ENCODE measurements at places on chromosomes 2 and 18. TPM values are rescaled to one million over a fixed set of nuclear protein-coding genes. Genes with fewer than 3 reads are reported as not detected.

Gene CTLA4
- 0.29 TPM for polyA plus RNA-seq

Gene PASK
- polyA plus RNA-seq, result 0.93 TPM

Gene KIAA2012
- polyA plus RNA-seq, result not detected

Gene AQP4
- polyA plus RNA-seq, result 1.8 TPM

Gene PLB1
- polyA plus RNA-seq, result 1.4 TPM

Gene ABHD1
- polyA plus RNA-seq, result 12.1 TPM

Gene COQ10B
- polyA plus RNA-seq, result 19.8 TPM

Gene TCF23
- polyA plus RNA-seq, result 0.07 TPM

DNA sequence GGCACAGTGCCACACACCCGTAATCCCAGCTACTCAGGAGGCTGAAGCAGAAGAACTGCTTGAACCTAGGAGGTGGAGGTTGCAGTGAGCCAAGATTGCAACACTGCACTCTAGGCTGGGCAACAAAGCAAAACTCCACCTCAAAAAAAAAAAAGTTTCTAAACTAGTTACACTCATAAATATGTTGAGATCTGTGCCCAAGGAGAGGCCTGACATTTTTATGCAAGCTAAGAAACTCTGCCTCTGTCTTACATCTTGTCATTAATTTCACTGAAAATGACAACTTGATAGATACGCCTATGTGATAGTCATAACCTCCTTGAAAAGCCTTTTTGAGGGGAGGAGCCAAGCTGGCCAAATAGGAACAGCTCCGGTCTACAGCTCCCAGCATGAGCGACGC is 412.7 kb downstream of the STK39 start:
- DNase-seq, result no peak

DNA sequence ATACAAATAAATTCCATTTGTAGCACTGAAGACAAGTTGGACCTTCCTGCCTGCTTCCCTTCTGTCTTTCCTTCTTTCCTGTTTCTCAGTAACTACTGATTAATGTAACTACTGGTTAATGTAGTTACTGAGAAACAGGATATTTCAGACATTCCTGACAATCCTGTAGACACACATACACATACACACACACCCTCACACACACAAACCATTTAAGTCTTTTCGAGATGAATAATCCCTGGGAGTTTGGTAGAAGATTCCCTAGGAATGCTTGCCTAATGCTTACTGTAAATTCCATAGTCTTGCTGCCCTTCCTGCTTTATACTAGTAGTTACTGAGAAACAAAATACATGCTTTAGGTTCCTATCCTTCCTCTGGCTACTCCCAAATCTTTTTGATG is 83.9 kb downstream of the PIK3C3 start:
- DNase-seq, result no peak

- no peak for DNase-seq
These were observed 141.4 kb upstream of the DOK6 start for GRCh38 chr18:69259282-69259681.

DNA sequence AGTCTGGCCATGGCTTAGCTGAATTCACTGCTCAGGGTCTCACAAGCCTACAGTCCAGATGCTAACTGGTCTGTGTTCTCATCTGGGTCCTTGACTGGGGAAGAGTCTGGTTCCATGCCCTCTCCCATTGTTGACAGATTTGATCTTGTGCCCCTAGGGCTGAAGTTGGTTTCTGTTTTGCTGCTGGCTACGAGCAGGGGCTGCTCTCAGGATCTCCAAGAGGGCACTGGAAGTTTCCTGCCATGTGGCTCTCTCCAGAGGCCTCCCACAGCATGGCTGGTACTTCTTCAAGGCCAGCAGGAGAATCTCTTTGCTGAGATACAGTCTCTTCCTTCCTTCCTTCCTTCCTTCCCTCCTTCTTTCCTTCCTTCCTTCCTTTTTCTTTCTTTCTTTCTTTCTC is 78.1 kb downstream of the SPP2 start:
- no peak for DNase-seq

DNA sequence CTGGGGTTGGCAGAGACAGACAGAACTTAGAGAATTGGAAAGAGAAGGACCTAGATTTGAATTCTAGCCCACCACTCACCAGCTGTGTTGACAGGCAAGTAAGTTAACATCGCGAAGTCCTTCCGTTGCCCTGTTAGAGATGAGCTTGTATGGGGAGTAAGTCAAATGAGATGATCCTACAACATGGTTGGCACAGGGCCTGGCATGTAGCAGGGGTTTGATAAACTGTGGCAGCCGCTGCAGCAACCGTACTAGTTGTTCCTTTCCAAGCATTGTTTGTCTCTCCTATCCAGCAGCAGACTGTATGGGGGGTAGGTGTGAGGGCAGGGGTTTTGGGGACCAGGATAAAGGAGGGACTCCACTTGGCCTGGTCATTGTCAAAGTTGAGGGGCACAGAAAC is 16.0 kb downstream of the TET3 start:
- DNase-seq, result no peak

DNA sequence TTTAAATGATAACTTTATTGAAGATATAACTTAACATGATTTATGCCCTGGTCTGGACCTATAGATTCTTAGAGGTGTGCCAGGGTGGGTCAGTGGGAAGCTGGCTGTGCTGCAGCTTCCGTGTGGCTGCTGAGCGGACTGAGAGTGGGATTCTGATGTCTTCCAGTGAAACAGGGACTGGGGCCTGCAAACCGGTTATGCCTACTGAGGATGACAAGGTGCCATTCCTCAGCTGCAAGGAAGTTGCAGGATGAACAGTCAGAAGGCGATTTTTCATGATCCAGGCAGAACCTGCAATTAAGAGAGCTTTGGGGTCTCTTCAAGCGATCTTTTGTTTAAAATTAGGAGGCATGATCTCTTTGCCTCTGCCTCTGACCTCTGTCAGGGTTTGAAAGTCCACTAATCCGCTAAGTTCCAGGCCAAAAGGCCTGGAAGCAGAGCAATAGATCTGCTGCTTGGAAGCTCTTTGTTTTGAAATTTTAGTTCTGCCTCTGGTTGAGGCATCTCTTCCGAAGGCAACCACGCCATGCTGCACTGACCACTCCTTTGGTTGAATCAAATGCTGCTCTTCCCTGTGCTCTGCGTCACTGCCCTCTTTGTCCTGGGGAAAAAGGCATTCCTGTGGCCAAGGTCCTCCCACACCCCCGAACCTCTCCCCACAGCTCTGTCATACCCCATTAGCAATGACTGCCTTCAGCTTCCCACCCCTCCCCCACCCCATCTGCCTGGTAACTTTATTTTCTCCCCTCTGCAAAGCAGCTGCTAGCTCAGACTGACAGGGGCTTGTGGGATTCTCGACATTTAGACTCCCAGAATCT is 2.0 kb downstream of the TMEM169 start:
- DNase-seq, result no peak

GRCh38 chr2:120283649-120284048 is 31.0 kb downstream of the RALB start:
- no peak for DNase-seq

DNA sequence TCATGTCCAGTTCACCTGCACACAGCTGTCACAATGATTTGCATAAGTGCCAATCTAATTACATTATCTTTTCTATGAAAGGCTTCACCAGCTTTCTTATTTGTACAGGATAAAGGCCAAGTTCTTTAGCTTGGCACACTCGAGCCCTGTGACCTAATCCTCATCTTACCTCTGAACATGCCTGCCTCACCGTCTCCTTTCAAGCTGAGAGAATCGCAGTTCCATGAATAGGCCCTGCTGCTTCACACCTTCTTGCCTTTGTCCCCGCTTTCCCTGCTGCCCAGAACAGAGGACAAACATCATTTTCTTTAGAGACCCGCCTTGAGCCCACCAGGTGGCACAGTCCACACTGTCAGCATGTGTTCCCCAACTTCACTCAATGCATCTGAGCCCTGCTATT is 1094.7 kb downstream of the BCL11A start:
- no peak for DNase-seq

- no peak for DNase-seq
These were observed 383.6 kb downstream of the DCC start for GRCh38 chr18:52723550-52723970.

DNA sequence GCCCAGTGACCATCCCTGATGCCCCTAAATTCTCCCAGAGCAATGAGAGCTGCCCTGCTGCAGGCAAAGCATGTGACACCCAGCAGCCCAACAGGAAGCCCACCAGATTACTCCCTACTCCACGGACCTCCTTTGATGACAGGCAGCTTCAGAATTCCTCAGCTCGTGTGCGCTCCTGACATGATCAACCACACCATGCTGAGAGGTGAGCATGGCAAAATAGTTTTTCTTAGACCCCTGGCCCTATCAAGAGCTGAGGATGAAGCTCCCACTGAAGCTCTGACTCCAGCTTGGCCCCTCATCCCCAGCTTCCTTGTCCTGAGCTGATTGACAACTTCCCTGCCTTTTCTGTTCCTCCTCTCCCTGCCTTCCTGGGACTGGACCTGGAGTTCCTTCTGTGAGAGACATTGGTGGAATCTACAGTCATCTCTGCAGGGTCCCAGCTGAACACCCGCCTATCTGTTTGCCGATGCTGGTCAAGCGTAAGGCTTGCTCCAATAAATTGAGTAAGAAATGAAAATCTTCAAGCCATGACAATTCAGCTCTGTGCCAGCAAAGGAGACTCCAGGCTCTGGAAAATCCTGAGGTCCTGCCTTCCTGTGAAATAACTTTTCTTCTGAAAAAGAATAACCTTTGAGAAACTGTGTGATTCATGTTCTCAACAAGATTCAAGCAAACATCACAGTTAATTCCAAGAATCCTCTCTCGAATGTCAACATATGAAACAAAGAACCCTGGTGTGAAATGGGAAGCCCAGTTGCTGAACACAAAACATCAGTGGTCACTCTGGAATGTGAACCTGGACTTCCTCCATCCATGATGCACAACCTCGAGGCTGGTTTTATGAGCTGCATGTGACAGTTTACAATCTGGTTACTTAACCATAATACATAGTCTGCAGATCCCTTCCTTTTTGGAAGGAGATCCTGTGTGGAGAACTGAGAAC is 201.1 kb downstream of the SPP2 start:
- DNase-seq, result no peak

DNA sequence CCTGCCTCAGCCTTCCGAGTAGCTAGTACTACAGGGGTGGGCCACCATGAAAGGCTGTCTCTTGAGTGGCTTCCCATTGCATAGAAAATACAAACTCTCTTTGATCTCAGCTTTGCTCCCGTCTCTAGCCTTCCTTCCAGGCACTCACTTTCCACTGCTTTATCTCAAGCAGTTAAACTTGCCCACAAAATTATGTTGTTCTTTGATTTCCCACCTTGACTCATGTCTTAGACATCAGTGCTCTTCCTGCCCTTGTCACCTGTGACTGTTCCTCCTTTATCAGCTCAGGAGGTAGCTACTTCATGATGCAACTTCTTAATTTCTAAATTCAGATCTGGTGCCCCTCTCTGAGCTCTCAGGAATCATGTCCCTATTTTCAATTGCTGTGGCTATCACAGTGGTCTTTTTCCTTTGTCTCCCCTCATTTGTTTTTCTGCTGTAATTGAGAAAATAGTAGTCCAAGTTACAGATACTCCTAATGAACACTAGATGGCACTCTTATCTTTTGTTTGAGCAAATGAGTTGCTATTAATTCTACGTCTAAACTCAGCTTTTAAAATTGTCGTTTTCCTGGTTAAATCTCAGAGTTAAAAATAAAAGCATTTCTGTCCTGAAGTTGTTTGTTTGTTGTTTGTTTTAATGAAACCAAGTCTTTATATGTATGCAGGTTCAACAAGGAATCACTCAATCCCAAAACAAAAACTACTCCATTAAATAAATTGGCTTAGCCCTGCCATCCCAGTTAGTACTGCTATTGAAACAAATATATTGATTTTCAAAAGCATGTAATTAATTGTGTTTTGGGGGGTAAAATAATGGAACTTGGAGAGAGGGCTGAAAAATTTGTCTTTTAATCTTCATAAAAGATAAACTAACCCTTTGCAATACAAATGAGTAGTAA is 46.9 kb upstream of the GREB1L start:
- no peak for DNase-seq

DNA sequence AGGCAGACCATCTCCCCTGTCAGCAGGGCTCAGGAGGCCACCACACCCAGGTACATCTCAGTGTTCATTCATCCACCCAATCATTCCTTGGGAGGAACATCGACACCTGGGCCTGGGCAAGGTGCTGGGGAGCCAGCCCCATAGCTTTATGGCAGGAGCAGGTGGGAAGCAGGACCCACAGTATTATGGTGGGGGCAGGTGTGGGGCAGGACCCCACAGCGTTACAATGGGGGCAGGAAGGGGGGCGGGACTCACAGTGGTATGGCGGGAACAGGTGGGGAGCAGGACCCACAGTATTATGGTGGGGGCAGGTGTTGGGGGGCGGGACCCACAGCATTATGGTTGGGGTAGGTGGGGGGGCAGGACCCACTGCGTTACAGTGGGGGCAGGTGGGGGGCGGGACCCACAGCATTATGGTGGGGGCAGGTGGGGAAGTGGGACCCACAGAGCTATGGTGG is 128.9 kb upstream of the HS6ST1 start:
- no peak for DNase-seq

GRCh38 chr2:3468296-3468988 is 50.9 kb downstream of the ADI1 start:
- no peak for DNase-seq

- no peak for DNase-seq
These were observed 12.5 kb upstream of the TGOLN2 start for GRCh38 chr2:85340034-85340892.

DNA sequence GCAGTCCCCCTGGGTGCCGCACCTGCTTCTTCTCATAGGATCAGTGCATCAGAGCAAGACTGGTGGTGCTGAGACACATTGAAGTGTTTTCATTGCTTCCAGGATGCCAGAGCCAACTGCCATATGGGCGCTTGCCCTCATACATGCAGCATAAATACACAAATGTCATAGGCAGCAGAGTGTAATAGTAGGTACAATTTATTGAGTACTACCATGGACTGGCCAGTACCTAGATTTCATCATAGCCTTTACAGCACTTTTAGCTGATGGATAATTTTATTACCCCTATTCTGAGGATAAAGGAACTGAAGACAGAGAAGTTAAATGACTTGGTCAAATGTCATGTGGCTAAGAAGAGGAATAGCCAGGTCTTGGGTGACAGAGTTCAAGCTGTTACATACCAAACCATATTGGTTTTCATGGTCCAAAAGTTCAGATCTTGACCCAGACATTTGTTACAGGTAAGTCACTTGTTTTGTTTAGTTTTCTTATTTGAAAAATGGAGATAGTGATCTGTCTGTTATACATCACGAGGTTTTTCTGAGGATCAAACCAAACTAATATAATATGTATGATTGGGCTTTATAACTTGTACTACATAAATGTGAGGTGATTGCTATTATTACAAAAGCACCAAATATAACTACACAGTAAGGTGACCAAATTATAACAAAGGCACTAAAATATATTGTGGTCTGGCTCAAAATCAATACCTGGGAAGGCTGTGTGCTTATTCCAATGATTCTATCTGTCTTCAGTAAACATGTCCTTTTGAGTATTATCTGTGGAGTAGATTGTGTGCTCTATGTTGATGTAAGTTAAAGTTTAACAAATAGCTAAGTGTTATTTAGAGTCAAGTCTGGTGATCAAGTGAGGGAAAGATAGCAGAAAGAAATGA is 151.9 kb upstream of the CYRIA start:
- DNase-seq, result no peak

Measured in heart right ventricle (tissue), 16 donors.